ENCODE measurements at places on chromosomes 11 and 22.
A peak's percentile ranks its signal among the peaks of the same experiment; 100 is the strongest.

- no peak for DNase-seq
Observed at GRCh38 chr11:20966489-20966888, 297.1 kb downstream of the NELL1 start.

- peak; percentile 36 for DNase-seq
Observed at GRCh38 chr11:494761-495536, 12.1 kb downstream of the RNH1 start.

GRCh38 chr11:2156416-2157182 lies 4.4 kb downstream of the INS start:
- peak; percentile 85 for DNase-seq

- DNase-seq = no peak
Observed at GRCh38 chr22:29095459-29095858, 22.6 kb downstream of the KREMEN1 start.

All from eye (tissue), 1 donor.